ENCODE measurements at places on chromosomes 11 and 22.

GRCh38 chr11:78022397-78023396, at the start of gene KCTD14:
TSS of gene KCTD14 (minus strand) at chr11:78023276. CDS start at chr11:78023249, 27 bp downstream.
- DNase-seq: no peak

DNA sequence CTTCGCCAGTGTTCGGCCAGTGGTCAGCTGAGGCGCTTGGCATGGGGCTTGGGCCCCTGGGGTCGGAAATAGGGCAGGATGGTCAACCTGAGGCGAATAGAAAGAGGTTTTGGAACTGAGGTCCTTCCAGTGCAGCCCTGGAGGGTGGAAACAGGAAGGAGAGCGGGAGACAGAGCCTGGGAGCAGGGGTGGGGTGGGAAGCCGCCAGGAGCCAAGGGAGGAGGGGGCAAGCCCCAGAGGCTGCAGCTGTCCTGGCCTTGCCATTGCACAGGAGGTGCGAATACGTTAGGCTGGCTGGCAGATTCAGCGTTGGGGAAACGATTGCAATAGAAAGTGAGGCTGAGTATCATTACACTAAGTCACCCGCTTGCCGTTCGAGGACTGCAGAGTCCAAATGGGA, 13.9 kb upstream of the KCTD17 start:
- no peak for DNase-seq

- no peak for DNase-seq
Observed at GRCh38 chr11:46275964-46276641, 1.4 kb upstream of the CREB3L1 start.

DNA sequence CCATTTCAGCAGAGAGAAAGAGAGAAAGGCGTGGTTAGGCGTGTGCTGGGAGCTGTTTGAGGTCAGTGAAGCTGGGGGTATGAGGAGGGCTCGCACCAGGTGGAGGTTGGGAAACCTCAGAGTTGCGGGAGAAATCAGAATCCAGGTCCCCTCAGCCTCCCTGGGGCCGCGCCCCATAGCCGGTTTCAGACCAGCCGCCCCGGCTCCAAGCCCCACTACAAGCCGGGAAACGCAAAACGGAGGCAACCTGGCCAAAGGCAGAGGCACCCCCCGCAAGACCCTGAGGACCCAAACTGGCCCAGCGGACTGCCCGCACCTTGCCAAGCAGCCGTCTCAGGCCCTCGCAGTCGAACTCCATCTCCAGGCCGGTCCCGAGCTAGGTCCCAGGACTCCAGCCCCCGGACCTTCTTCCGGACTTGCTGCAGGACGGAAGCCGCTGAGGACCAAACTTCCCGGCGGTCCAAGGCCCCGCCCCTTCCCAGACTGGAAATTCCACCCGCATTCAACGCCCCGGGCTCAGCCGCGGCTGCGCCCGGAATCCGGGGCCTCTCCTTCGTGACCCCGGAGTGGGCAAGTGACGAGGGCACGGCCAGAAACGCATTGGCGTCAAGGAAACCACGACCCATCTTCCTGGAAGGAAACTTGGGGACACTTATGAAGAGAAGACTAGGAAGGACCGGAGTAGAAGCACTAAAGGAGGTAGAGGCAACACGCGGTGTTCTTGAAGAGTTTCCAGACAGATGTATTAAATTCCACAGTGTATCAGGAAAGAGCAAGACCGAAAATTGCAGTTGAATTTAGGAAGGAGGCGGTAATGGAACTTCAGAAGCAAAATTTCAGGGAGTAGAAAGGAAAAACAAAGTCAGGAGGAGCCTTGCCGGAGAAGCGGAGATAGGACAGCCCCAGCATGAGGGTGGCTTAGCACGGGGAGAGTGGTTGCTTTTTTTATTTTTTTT, at the start of gene UEVLD:
Gene UEVLD (minus strand): TSS at position 438 of the 956 bp plus-strand sequence. CDS start 80 bp downstream, at position 358.
- DNase-seq: peak; percentile 52

- DNase-seq: no peak
Observed at GRCh38 chr22:50201191-50202129, 649 bp downstream of the SELENOO start.

GRCh38 chr11:35173616-35174566, 34.9 kb downstream of the CD44 start:
- DNase-seq: no peak

DNA sequence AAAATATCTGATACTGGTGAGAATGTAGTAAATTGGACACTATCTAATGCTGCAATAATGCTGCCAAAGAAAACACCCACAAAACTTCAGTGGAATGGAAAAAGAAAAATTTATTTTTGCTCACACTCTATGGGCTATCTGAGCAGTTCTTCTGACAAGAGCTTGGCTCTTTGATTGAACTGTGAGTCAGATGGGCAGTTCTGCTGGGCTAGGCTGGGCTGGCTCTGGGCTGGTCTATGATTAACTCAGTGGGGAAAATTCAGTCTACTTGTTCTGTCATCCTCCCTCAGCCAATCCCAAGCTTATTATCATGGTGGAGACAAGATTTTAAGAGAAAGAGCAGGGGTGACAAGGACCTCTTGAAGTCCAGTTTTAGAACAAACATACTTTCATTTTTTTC, 1404.8 kb downstream of the LRRC4C start:
- no peak for DNase-seq

GRCh38 chr11:34629711-34630110, 8.8 kb downstream of the EHF start:
- no peak for DNase-seq

- no peak for DNase-seq
Observed at GRCh38 chr11:7520011-7520942, 6.5 kb downstream of the PPFIBP2 start.

- no peak for DNase-seq
Observed at GRCh38 chr22:25027959-25028840, 75.7 kb downstream of the KIAA1671 start.

- DNase-seq: no peak
Observed at GRCh38 chr11:73451896-73452295, 75.7 kb downstream of the RELT start.

GRCh38 chr11:3190600-3190999, 25.5 kb upstream of the OSBPL5 start:
- no peak for DNase-seq

DNA sequence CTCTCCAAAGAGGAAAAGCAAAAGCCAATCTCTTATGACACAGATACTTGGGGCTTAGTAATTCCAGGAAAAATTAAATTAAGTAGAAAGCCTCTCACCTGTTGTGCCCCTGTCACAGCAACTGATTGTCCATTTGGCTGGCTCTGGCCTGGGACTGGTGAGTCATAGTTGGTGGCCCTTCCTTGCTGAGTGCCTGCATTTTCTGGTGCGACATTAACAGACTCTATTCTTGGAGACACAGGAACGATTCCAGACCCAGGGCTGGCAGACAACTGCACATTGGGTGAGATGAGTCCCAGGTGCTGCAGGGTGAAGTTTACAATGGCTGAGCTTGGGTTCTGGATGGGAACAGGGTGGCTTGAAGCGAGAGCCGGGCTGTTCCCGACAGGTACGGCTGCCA, 15.6 kb downstream of the E2F8 start:
- no peak for DNase-seq

DNA sequence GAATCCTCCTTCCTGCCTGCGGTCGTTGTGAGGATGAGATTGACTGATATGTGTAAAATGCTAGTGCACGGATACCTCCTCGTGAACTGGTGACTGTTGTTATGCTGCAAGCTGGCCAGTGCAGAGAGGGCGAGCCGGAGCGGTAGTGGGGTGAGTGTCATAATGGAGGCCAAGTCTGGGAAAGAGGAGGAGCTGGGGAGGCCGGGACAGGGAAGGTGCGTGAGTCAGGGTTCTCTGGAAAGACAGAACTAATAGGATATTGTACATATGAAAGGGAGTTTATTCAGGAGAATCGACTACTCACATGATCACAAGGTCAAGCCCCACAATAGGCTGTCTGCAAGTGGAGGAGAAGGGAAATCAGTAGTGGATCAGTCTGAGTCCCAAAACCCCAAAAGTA, 56.8 kb upstream of the FADD start:
- no peak for DNase-seq

GRCh38 chr11:73053964-73054363, 88.2 kb downstream of the FCHSD2 start:
- no peak for DNase-seq

- no peak for DNase-seq
Observed at GRCh38 chr11:21631991-21632390, 560.9 kb upstream of the ANO5 start.

- DNase-seq: no peak
Observed at GRCh38 chr11:123516238-123516637, 86.2 kb downstream of the GRAMD1B start.

DNA sequence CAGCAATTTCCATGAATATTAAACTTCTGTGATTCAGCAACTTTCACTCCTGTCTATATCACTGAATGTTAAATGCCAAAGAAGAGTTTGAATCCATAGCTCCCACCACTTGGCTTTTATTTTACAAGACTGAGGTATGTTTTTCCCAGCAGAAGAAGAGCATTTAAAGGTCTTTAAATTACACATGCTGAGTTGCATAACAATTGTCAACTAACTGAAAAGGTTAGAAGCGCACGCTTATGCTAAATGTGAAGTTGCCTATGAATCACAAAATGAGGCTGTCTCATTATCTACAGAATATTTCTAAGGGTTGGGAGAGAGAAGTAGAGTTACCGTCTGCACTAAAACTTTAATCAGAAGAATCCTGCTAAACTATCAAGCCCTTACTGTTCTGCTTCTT, 1086.3 kb downstream of the FAM181B start:
- no peak for DNase-seq

GRCh38 chr11:22192289-22192641, 620 bp upstream of the ANO5 start:
- DNase-seq: no peak

DNA sequence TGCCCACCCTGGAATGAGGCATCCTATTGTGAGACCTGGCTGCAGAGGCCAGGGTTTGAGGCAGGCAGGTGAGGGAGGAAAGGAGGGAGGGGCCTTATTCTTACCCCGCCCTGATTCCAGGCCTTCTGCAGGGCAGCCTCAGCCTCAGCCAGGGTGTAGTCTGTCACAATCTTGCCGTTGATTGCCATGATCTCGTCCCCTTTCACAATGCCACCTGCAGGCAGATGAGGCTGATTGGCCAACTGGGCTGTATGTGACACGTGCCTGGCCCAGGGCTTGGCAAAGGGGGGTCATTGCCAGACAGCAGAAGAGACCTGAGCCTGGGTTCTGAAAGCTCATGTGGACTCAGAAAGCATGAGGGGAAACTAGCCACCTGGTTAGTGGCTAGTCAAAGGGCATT, 21.4 kb upstream of the ABCC8 start:
- no peak for DNase-seq

GRCh38 chr11:112961751-112962578, 745 bp downstream of the NCAM1 start:
- no peak for DNase-seq

GRCh38 chr11:112477581-112478317, 217.1 kb upstream of the PLET1 start:
- DNase-seq: no peak

Data from cortex of kidney (tissue), 1 donor.